ENCODE measurements at places on chromosomes 12 and 14.

DNA sequence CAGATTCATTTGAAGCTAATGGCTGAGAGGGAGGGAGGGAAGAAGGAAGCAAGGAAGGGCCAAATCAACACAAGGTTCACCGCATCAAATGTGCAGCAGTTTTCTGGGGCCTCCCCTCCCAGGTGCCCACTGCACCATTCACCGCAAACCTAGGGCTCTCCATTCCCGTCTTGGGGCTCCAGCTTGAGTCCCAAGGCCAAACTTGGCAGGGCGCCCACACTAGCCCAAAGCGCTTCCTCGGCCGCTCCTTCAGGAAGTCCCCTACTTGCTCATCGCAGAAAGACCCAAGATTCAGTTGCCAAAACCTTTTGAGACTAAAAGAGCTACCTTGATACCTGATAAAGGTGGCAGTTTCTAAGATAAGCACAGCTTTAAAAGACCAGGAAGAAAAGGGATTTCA is 140.5 kb upstream of the FKBP4 start:
- no peak for DNase-seq

GRCh38 chr14:65034021-65034420 is 47.3 kb downstream of the FNTB start:
- DNase-seq = no peak

GRCh38 chr12:54261815-54262402 is 18.0 kb downstream of the CBX5 start:
- DNase-seq = peak; percentile 79

- no peak for DNase-seq
Measured at GRCh38 chr12:3141339-3142321, 64.5 kb downstream of the TSPAN9 start.

GRCh38 chr12:110640275-110641025 is 26.5 kb downstream of the TCTN1 start:
- no peak for DNase-seq

- peak; percentile 9 for DNase-seq
Measured at GRCh38 chr14:58656671-58657411, 19.1 kb downstream of the DACT1 start.

DNA sequence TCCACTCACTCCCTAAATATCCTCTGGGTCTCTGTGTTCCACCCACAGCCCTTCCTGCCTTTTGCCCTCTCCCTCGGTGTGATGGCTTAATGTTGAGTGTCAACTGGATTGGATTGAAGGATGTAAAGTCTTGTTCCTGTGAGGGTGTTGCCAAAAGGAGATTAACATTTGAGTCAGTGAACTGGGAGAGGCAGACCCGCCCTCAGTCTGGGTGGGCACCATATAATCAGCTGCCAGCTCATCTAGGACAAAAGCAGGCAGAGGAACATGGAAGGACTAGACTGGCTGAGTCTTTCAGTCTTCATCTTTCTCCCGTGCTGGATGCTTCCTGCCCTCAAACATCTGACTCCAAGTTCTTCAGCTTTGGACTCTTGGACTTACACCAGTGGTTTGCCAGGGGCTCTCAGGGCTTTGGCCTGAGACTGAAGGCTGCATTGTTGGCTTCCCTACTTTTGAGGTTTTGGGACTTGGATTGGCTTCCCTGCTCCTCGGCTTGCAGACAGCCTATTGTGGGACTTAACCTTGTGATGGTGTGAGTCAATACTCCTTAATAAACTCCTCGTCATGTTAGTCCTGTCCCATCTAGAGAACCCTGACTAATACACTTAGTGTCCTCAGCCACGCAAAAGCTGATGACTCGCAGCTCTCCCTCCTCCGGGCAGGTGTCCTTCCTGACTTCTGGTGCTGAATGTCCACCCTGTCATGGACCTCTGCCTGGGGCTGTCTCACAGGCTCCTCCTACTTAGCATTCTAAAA is 5.9 kb downstream of the DGLUCY start:
- DNase-seq = no peak

GRCh38 chr14:55440385-55440784 is at the start of gene TBPL2:
TBPL2 (minus strand) TSS chr14:55440616; CDS start chr14:55440449, 167 bp downstream.
- no peak for DNase-seq

- DNase-seq = peak; percentile 32
Measured at GRCh38 chr12:112111931-112112330, 3.3 kb upstream of the NAA25 start.

- no peak for DNase-seq
Measured at GRCh38 chr12:130194154-130194553, 31.9 kb downstream of the FZD10 start.

DNA sequence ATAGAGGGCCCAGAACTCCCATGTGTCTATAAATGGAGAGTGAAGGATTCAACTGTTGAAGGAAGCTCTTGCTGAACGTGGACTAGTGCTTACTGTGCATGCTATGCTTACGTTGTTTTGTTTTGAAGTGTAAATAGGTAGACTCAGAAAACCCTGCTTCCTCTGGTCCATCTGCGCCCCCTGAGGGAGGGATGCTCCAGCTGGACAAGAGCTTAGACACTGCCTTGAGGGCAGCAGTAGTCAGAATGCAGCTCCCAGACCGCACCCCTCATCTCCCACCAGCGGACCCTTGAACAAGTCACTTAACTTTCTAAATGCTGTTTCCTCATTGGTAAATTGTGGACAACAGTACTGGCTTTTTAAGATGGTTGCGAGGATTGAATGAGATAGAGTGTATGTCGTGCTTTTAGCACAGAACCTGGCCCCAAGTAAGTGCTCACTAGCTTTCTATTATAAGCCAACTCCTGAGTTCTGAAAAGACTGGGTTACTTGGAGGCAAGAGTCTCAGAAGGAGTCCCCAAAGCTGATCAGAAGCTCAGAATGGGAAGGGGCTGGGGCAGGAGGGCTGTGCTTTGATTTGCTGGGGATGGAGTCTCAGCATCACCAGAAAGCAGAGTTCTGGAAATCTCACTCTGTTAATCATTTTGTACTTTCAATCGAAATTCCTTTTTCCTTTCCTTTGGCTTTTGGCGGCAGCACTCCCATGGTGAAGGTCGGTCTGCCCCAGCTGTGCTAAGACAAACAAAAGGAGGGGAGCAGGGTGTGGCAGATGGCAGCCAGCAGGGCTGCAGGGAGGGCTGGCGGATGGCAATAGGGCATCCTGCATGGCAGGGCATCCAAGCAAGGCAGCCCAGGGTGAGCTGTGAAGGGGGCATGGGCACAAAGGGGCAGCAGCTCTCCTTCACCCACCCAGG is 15.6 kb downstream of the AGAP2 start:
- no peak for DNase-seq

- no peak for DNase-seq
Measured at GRCh38 chr14:54848910-54849309, 53.7 kb downstream of the GCH1 start.

DNA sequence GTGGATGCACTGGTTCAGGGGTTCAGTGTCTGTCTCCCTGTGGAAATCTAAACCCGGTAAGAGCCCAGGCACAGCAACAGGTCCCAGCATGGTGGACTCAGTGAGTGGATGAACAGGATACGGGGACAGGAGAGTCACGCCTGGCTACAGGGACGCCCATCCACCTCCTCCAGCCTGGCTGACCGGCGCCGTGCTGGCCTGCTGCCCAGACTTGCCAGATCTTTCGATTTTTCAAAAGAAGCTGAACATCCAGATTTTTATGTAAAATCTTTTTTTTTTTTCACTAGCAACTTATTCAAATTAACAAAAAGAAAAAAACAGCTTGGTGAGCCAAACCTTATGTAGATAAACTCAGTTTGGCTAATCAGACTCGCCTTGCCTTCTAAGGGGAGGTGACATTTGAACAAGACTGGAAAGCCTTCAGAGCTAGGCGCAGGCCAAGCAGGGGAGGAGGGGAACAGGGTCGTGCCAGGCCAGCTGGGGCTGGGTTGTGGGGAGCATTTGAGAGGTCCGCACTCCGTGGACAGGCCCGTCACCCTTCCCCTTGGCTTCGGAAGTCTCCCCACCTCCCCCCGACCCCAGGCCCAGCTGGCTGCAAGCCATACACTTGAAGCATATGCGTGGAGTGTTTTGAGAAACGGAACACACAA is 87.8 kb upstream of the NCOR2 start:
- DNase-seq = no peak

GRCh38 chr12:85092814-85093370 is 56.7 kb downstream of the LRRIQ1 start:
- DNase-seq = no peak

DNA sequence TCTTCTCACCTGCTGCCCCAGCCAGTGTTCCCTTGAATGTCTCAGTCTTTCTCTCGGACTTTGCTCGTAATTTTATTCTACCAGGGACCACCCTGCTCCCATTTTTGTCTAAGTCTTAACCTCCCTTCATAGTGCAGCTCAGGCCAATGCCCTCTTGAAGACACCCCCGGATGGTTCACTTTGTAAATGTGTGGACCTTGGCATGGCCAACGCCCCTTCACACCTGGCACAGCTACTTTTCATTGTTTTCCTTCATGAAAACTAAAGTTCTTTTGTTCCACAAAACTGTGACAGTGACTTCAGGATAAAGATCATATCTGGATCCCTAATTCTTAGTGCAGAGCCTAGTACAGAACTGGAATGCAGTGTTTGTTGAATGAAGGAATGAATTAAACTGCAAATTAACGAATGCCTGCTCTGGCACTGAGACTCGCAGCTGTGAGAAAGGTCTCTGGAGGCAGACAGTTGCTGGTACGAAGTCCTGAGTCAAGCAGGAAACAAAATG is 3.5 kb upstream of the RNASE4 start:
- DNase-seq = no peak
